ENCODE measurements at places on chromosomes 7 and 10. TPM values are rescaled to one million over a fixed set of nuclear protein-coding genes. Genes with fewer than 3 reads are reported as not detected.
A peak's percentile ranks its signal among the peaks of the same experiment; 100 is the strongest.

GRCh38 chr10:120940299-120940900 lies 89.2 kb downstream of the WDR11 start:
- no peak overlapping the region for H3K4me3 ChIP-seq
- H3K36me3 ChIP-seq, result no peaks in the 10 kb centered on the region
- H3K27ac ChIP-seq, result no peak overlapping the region
- H3K27me3 ChIP-seq, result peaks cover 27% of the 10 kb centered on the region
- no peak for DNase-seq

GRCh38 chr10:101694674-101695403 lies at the start of gene FBXW4:
FBXW4 (minus strand) TSS chr10:101695170; CDS start chr10:101695105, 65 bp downstream.
- DNase-seq, result peak; percentile 61
- H3K36me3 ChIP-seq, result no peaks in the 10 kb centered on the region
- no peaks in the 10 kb centered on the region for H3K27me3 ChIP-seq
- peak within 1 kb of the TSS; percentile 97 for H3K27ac ChIP-seq

DNA sequence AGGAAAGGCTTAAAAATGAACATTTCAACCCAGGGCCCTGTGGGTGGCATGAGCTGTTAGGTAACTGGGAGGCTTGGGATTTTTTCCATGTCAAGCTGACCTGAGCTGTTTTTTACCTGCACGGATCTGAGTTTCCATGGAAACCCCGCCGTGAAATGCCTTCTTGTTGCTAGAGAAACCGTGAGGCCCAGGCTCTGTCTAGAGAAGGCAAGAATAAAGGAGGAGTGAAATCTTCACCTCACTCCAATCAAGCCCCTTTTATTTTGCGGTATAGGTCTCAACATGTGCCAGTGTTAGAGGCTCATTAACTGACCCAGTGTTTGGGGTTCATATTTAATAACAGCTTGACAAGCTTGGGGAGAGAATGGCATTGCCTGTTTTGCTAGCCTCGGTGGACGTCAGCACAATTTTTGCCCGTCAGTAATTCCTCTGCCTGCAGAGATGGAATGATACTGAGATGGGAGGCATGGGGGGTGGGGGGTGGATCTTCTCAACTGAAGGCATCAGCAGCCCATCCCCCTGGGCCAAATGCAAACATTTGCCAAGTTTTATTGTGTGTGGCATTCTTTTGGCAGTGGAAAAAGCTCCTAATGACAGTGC lies 48.9 kb upstream of the PDCD4 start:
- no peaks in the 10 kb centered on the region for H3K27me3 ChIP-seq
- peaks cover 6% of the 10 kb centered on the region for H3K4me1 ChIP-seq
- H3K27ac ChIP-seq, result no peak overlapping the region

Gene OR2A7
- 6.5 TPM for total RNA-seq

DNA sequence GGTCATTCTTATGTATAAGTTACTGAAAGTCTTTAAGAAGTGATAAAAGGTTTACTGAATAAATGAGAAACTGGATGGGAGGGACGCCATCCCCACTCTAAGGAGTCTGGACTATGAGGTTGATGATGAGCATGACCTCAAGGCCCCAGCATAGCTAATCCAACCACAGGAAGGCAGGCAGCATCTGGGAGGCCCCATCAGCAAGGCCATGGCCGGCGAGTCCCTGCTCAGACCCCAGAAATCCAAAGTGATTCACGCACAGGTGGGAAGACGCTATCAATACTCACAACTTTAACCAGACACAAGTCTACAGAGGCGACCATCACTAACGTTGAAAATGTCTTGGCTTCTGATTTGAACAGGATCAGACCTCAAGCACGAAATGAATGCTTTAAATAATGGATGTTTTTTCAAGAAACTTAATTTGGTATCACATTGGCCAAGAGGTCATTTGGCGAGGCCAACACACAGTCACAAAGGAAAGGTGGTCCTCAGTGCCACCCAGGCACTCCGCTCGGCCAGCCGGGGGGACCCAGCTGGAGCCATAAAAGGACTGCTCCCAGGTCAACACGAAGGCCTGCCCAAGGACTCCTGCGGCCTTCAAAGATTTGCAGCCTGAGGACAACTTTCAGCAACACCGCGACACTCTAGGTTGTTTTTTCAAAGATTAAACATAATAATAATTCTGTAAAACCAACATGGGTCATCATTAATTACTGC lies 228.5 kb downstream of the PTPRN2 start:
- peaks cover 2% of the 10 kb centered on the region for H3K4me1 ChIP-seq
- peaks cover 5% of the 10 kb centered on the region for H3K36me3 ChIP-seq
- no peak for DNase-seq
- H3K27me3 ChIP-seq, result peaks cover 13% of the 10 kb centered on the region

Gene FOXK1
- 59.8 TPM for total RNA-seq

DNA sequence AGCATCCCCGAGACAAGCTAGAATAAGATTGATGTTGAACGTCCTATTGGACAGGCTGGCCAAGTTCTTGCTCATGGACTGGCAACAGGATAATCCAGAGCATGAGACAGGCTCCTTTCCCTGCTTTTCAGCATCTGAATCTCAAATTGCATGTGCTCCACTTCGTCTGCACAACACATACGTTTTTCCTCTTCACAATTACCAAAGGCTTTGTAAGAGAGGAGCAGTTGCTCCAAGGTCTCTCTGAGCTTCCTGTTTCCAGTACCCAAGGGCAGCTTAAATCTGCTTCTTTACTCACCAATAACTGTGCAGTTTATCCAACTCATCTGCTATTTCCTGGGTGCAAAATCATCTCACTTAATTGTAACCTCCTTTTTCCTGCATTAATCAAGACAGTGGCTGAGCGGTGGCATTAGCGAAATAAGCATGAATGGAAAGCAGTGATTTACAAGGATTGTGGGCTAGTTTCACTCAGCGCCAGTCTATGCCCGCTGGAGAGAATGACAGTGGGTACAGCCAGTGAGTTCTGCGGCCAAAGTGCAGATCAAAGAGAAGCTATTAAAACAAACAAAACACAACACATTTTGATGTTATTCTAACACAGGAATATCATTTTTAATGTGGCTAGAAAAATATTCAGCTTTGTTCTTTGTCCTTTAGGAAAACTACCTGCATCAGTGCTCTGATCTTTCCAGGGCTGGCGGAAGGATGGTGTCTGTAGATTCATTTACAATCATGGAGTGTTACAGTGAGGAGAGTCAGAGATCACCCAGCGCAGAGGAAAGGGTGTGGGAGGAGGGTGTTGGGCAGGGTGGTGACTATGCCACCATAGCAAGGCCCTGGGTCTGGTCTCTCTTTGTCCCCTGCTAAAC lies 79.8 kb downstream of the CHN2 start:
- H3K4me1 ChIP-seq, result peaks cover 2% of the 10 kb centered on the region
- H3K36me3 ChIP-seq, result no peaks in the 10 kb centered on the region
- DNase-seq, result no peak
- no peak overlapping the region for H3K27ac ChIP-seq
- peaks cover 17% of the 10 kb centered on the region for H3K27me3 ChIP-seq

DNA sequence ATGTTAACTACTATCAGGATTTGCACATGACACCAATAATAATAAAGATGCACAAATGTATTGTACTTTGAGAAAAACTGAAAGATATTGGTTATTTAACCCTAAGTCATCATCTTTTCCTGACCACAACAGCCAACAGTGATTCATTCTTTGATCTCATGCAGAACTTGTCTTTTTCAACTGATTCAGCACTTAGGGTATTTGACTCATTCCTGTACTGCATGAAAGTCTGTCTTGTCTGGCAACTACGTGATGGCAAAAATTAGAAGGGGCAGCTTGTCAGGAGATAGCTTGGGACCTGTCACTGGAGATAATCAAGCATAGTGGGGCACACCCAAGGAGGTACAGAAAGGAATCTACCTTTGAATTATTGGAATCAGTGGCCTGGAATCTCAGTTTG lies 77.8 kb upstream of the LRRC17 start:
- peaks cover 4% of the 10 kb centered on the region for H3K36me3 ChIP-seq
- DNase-seq, result no peak
- H3K27me3 ChIP-seq, result no peaks in the 10 kb centered on the region
- H3K4me1 ChIP-seq, result no peaks in the 10 kb centered on the region
- H3K4me3 ChIP-seq, result no peak overlapping the region

Gene LLCFC1
- total RNA-seq, result not detected

Gene POLR2J2
- total RNA-seq, result 35.7 TPM

DNA sequence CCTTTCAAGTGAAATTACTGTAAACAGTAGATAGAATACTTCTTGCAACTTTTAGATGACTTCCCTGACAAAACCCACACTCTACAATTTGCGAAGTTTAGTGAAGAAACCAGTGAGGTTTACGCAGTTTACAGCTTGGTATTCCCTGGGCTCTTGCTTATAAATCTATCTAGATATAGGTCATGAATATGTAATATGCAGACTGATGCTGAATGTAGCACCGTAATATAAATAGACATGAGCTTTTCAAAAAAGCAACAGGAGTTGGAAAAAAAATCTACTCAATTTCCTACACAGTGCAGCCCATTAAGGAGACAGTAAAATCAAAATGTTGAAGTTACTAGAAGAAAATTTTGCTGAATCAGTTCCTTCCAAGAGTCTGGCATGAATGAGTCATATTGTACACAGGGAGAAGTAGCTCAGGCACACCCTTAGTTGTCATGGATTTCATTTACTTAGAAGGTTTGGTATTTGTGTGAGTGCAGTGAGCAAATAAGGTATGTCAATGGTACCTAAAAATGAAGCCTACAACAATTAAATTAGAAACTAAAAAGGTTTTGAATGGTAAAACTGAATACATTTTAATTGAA lies 67.7 kb upstream of the NEUROD6 start:
- DNase-seq, result no peak
- H3K27ac ChIP-seq, result no peak overlapping the region
- H3K4me1 ChIP-seq, result peaks cover 2% of the 10 kb centered on the region
- no peaks in the 10 kb centered on the region for H3K27me3 ChIP-seq

DNA sequence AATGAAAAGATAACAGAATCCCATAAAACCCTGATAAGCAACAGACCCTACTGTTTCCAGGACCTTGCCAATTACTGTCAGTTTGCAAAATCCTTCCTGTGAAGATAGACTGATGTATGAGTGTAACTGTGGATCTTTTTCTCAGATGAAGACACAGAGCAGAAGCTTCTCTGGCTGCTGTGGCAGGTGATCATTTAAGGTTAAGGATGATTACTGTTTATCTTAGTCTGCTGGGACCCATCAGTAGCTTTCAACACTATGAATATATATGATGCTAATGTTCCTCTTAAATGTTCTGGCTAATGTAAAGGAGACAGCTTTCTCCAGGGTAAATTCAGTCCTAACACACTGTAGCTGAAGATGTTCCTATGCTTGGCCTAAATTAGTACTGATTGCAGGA lies 56.0 kb upstream of the CTTNBP2 start:
- no peak for DNase-seq
- H3K4me3 ChIP-seq, result no peak overlapping the region
- H3K36me3 ChIP-seq, result no peaks in the 10 kb centered on the region
- H3K4me1 ChIP-seq, result no peaks in the 10 kb centered on the region
- no peaks in the 10 kb centered on the region for H3K27me3 ChIP-seq
- no peak overlapping the region for H3K27ac ChIP-seq

Gene ADCY1
- total RNA-seq, result not detected

DNA sequence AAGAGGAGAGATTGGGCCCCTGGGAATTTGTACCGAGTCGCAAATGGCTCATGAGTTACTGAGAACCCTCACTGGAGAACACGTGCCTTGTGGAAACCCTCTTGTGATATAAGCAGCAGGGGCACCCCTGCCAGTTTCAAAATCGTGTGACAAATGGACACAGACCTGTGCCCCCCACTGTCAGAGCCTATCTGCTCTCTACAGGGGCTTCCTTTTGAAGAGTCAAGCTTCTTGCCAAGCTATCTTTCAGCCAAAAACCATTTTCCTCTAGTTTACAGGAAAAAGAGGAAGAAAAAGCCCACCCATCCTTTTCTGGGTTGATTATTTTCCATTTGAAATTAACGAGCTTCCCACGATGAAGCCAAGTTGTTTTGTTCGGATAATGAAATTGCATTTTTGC lies 64.1 kb upstream of the MPP7 start:
- no peak for DNase-seq
- no peak overlapping the region for H3K4me3 ChIP-seq
- no peaks in the 10 kb centered on the region for H3K27me3 ChIP-seq
- peaks cover 21% of the 10 kb centered on the region for H3K4me1 ChIP-seq

DNA sequence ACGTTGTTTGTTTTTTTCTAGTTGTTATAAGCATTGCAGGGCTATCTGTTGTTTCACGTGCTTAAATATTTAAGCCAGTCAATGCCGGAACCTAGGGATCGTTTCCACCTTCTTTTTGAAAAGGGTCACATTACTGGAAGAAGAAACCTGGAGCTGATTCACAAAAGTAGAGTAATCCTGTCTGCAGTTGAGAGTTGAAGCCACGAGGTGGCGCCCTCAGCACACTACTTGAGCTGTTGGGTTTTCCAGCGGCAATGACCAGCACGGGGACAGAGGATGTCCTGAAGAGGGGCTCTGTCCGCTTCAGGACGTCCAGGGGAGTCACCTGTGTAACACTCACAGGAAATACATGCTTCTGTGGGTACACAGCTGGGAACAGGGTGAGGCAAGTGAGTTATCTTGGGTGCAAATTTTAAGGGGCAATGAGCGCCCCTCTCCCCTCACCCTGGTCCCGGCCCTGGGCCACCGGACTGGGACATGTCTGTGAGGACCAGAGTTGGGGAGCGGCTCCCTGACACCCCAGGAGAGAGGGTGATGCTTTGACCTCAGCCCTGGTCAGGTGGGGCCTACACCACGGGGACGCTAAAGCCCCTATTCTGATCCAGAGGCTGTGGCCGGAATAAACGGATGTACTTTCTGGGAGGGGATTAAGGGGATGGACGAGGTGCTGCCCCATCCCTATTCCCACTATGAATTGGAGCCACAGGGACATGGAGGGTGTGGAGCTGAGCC lies 26.3 kb upstream of the WDFY4 start:
- H3K36me3 ChIP-seq, result peaks cover 3% of the 10 kb centered on the region
- H3K27ac ChIP-seq, result no peak overlapping the region
- peaks cover 20% of the 10 kb centered on the region for H3K27me3 ChIP-seq
- peaks cover 13% of the 10 kb centered on the region for H3K4me1 ChIP-seq

DNA sequence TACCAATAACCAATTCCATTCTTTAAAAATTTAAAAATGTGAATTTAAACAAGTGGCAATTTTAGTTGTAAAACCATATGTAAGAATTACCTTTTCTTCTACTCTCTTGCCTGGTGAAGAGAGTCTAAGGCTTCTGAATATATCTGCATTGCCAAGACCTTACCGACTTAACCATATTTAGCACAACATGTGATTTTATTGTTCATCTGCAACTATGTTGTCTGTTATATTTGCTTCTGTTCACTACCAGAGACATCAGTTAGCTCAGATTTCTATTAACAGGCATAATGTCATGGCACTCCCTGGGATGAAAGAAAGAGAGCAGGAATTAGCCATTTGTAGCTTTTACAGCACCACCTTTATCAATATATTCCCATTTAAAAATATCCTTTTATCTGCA lies 55.3 kb downstream of the CHN2 start:
- H3K36me3 ChIP-seq, result no peaks in the 10 kb centered on the region
- no peak for DNase-seq
- no peaks in the 10 kb centered on the region for H3K27me3 ChIP-seq
- H3K4me3 ChIP-seq, result no peak overlapping the region
- H3K4me1 ChIP-seq, result no peaks in the 10 kb centered on the region

- DNase-seq, result no peak
- H3K27ac ChIP-seq, result no peak overlapping the region
- H3K4me1 ChIP-seq, result no peaks in the 10 kb centered on the region
These were observed 19.2 kb downstream of the CRPPA start for GRCh38 chr7:16402091-16402490.

- no peak overlapping the region for H3K27ac ChIP-seq
- H3K27me3 ChIP-seq, result peaks cover 12% of the 10 kb centered on the region
- H3K36me3 ChIP-seq, result peaks cover 3% of the 10 kb centered on the region
- peaks cover 8% of the 10 kb centered on the region for H3K4me1 ChIP-seq
These were observed 323.7 kb downstream of the RPS24 start for GRCh38 chr10:78357141-78358063.

- no peaks in the 10 kb centered on the region for H3K4me1 ChIP-seq
- peaks cover 2% of the 10 kb centered on the region for H3K36me3 ChIP-seq
- no peak for DNase-seq
- peaks cover 29% of the 10 kb centered on the region for H3K27me3 ChIP-seq
- H3K4me3 ChIP-seq, result no peak overlapping the region
These were observed 62.4 kb downstream of the NRP1 start for GRCh38 chr10:33271969-33272583.

Gene SVOPL
- total RNA-seq, result not detected

Gene SPDYE9
- not detected for total RNA-seq
